Psoas muscle (tissue), 8 donors: ENCODE measurements at places on chromosomes 16 and 17. TPM values are rescaled to one million over a fixed set of nuclear protein-coding genes. Genes with fewer than 3 reads are reported as not detected.

DNA sequence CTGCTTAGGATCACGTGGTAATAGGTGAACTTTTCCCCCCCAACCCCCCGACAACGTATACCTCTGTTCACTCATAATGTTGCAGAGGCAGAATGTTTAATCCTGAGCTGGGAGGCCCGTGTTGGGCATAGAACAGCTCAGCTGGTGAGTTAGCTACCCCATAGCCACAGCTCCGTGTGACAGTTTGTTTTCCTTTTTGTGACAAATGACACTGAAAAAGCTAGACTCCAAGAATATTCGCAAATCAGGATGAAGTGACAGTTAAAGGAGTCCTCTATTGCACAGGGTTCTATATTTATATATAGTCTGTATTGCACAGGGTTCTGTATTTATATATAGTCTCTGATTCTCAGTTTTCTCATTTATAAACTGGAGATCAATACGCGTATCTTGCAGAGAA, 33.8 kb downstream of the MYH13 start:
- no peak for DNase-seq

DNA sequence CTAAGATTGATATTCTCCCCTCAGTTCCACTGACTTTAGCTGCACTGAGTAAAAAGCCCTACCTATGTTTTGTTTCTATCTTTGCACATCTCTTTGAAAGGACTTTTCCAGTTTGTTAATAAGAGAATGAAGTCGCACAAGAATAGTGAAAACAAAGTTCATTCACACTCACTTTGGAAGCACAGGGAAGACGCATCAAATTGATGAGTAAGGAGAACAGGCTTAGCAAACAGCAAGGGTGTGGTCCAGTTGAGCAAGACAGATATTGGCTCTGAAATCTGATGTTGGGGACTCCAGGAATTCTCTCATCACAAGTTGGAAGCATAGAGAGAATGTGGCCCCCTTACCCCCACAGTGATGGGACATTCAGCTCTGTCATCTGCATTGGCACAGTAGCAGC, 221.3 kb downstream of the CDH11 start:
- DNase-seq: no peak

- DNase-seq: no peak
Measured at GRCh38 chr17:14959106-14959648, 305.9 kb downstream of the PMP22 start.

DNA sequence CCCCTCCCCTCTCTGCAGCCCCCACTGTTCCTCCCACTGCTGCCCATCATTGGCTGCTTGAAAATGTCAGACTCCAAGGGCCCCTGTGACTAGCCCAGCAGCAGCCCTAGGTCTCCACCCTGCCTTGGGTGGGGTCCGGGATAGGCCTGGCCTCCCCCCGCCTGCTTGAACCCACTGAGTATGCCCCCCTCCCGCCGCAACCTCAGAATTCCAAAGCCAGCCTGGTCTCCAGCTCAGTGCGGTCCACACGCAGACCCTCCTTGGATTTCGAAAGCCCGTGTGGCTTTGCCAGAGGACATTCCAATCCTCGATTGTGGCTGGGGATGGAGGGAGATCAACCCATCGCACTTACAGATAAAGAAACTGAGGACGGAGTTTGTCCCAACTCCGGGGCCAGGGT, 6.4 kb downstream of the DPEP1 start:
- DNase-seq: no peak

GRCh38 chr17:19727501-19728078, 11.2 kb upstream of the SLC47A2 start:
- DNase-seq: peak; percentile 68

GRCh38 chr16:11320170-11320569, 25.1 kb upstream of the RMI2 start:
- no peak for DNase-seq

GRCh38 chr17:76103274-76104139, at the start of gene EXOC7:
Gene EXOC7 (minus strand): TSS chr17:76103787. CDS start chr17:76103692, 95 bp downstream.
- DNase-seq: peak; percentile 97

DNA sequence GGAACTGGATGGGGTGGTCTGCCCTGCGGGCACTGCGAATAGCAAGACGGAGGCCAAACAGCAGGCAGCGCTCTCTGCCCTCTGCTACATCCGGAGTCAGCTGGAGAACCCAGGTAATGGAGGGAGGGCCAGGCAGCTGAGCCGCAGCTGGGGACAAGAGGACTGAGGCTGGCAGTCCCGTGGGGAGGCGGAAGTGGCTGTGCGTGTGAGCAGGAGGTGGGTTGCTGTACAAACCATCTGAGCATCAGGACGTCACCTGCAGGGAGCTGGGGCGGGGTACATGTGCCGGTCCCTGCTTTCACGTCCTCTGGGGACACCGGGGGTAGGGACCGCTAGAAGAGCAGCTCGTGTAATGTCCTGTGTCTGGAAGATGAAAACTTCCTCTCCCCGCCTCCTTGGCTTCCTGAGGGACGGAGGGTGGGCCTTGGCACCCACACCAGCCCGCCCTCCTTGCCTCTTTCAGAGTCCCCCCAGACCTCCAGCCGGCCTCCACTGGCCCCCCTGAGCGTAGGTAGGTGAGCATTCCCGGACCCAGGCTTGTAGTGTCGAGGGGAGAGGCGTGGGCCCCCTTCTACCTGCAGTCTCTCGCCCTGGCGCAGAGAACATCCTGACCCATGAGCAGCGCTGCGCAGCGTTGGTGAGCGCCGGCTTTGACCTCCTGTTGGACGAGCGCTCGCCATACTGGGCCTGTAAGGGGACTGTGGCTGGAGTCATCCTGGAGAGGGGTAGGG, 3.7 kb downstream of the ADAD2 start:
- DNase-seq: no peak

GRCh38 chr16:22358000-22358399, 16.4 kb downstream of the CDR2 start:
- DNase-seq: no peak

DNA sequence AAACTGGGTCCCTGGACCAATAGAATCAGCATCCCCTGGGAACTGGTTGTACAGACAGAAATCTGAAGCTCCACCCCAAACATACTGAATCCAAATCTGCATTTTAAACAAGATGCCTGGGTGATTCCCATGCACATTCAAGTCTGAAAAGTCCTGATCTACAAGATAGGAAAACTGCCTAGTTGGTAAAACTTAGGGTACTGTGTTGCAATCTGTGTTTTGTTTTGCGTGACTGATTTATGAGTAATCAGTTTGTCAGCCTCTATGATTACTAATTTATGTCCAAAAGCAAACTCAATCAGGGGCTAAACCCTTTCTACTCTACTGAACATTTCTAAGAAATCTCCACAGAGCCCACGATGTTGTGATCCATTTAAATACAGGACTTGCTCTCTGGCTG, 103.8 kb downstream of the YPEL2 start:
- DNase-seq: no peak

DNA sequence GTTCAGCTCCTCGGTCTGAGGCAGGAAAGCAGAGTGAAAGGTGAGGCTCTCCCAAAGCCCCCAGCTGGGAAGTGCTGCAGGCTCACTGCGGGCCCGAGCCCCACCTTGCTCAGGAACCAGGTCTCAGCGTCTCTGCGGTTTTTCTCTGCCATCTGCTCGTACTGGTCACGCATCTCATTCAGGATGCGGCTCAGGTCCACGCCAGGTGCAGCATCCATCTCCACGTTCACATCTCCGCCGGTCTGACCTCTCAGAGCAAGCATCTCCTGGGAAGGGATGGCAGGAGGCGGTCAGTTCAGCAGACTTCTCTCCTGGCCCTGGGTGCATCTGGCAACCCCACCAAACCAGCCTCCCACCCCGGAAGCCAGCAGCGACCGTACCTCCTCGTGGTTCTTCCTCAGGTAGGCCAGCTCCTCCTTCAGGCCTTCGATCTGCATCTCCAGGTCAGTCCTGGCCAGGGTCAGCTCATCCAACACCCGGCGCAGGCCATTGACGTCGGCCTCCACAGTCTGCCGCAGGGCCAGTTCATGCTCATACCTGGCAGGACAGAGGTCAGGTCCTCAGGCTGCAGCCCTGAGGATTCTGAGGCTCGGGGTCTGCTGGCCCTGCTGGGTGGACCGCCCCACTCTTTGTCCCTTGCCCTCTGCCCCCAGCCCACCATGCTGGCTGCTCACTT, 1.5 kb downstream of the KRT16 start:
- DNase-seq: no peak

DNA sequence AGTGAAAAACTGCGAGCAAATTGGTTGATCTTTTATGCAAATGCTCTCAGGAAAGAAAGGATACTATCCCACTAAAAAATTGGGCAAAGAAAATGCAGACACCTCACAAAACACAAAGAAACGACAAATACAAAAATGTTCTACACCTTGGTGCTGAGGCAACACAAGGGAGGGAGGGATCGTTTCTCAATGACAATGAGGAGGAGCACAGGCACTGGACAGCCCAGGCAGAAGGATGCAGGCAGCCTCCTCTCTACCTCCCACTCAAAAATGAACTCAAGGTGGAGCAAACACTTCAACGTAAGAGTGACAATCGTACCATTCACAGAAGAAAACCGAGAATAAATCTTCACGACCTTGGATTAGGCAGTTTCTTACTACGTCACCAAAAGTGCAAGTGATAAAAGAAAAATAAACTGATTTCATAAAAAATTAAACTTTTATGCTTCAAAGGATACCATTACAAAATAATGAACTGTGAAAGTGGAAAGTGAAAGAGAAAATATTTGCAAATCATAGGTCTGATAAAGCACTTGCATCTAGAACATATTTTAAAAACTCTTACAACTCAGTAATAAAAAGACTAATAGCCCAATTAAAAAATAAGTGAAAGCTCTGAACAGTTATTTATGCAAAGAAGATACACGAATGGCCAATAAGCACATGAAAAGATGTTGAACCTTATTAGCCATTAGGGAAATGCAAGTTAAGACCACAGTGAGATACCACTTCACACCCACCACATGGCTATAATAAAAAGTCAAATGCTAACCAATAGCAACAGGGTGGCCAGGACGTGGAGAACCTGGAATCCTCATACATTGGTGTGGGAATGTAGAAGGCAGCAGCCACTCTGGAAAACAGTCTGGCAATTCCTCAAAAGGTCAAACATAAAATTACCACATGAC, 80.8 kb upstream of the TRAP1 start:
- DNase-seq: no peak

DNA sequence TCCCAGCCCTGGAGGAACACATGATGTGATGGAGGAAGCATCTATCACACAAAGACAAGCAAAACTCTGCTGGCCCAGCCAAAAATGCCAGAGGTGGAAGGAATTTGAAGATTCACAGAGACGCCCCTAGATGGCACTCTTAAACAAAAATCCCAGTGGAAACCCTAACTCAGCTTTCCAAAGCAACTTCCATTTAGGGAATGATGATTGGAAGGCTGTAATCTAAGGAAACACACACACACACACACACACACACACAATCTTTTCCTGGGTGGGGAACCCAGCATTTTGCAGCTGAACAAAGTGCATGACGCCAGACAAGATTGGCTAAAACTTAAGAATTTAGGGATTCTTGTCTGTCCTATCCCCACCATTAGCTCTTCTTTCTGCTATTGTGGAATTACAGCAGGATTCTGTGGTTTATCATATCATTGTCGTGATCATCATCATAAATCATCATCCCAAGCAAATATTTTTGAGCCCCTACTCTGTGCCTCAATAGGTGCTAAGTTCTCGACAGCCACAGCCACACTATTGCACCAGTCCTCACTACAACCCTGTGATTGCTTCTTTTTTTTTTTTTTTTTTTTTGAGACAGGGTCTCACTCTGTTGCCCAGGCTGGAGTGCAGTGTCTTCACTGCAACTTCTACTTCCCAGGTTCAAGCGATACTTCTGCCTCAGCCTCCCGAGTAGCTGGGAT, 1.6 kb upstream of the LDAF1 start:
- DNase-seq: no peak

GRCh38 chr17:66192378-66192687, 400 bp upstream of the CEP112 start:
- no peak for DNase-seq

GRCh38 chr16:57815987-57816745, 13.9 kb upstream of the KIFC3 start:
- DNase-seq: peak; percentile 92

GRCh38 chr17:60766778-60767190, 89.1 kb downstream of the BCAS3 start:
- no peak for DNase-seq

GRCh38 chr16:62059527-62059926, 23.3 kb upstream of the CDH8 start:
- no peak for DNase-seq

DNA sequence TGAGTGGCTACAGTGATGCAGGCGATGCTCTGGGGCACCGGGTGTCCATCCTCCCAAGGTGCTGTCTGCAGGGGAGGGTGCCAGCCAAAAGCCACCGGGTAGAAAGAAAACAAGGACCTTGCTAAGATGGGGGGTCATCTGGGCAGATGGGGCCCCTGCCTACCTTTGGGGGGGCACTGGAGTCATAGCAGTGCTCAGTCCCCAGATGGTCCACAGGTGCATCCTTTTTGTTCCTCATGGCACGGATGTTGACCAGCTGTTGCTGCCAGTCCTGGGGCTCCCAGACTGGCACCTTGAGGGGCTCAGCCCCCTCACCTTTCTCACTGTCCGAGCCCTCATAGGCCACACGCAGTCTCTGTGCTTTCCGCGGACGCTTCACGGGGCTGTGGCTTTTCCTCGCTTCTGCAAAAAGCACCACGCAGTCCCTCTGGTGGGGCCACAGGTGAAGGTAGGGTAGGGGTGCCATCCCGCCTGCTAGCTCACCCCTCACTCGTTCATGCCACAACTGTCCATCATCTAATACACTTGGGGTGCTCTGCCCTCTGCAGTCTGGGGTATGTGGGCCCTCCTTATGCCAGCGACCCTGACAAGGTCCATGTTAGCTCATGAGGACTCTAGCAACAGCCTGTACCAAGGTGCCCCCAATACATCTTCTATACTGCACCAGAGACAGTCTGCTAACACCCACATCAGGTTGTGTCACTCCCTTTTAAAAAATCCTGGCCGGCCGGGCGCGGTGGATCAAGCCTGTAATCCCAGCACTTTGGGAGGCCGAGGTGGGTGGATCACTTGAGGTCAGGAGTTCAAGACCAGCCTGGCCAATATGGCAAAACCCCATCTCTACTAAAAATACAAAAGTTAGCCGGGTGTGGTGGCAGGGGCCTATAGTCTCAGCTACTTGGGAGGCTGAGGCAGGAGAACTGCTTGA, 1.4 kb downstream of the NTHL1 start:
- DNase-seq: no peak

GRCh38 chr16:88539261-88539651, 30.9 kb upstream of the ZC3H18 start:
- peak; percentile 44 for DNase-seq

- peak; percentile 12 for DNase-seq
Measured at GRCh38 chr17:41678907-41679739, 9.6 kb upstream of the EIF1 start.

The ARHGAP44 gene
- polyA plus RNA-seq: 0.59 TPM

The OTOP3 gene
- polyA plus RNA-seq: not detected

The RNF166 gene
- polyA plus RNA-seq: 12.1 TPM

The AURKB gene
- not detected for polyA plus RNA-seq

The TMC7 gene
- 0.46 TPM for polyA plus RNA-seq

The NF1 gene
- 3.6 TPM for polyA plus RNA-seq

The PLD2 gene
- 3.0 TPM for polyA plus RNA-seq

The C1QTNF8 gene
- polyA plus RNA-seq: not detected
